ENCODE measurements at places on chromosomes 7 and 10.

DNA sequence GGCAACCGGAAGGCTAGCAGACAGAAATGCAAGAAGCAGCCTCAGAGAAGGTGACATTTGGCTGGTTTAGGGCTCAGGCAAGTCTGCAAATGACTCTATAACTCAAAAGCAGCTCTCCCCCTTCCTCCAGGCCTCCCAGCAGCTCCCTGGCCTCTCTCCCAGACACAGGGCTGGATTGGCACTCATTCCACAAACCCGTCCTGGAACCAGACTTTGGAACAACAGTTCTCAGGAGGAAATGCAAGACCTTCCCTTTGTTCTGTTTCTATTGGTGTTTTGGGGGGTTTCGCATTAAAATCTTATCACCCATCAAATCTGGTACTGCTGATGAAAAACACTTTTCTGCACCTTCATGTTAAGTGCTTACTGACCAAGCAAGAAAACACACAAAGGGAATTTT lies 40.3 kb upstream of the EFCAB10 start:
- no peak for DNase-seq

DNA sequence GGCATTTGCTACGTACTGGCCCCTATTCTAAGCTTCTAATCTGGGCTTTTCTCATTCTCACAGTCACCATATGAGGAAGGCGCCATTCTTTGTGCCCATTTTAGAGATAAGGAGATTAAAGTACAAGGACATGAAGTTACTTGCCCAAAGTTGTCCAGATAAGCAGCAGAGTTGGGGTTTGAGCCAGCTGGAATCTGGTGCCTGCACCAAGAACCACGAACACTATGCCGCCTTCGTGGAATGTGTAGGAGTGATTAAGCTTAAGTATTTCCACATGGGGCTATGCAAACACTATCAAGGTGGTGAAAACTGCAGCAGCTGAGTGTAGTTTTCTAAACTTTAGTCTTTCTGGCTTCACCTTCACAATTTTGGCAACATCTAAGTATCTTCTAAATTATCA lies 342.7 kb upstream of the ETV1 start:
- DNase-seq = no peak

DNA sequence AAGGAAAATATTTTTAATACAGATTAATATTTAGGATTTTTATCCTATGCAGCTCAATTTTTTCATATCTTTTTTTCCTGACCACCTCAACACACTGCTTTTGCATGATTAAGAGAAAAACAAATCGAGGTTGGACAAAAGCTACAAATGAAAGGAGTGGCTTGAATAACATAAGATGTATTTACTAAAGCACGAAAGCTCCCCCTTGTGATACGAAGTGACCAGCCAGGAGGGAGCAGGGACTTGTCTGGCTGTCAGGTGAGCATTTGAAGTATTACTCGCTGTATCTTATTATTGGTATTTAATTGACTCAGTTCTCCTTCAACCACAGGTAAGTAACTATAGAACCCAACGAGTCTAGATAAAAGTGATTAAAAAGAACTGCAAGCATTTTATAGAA lies 265.2 kb upstream of the PHF14 start:
- no peak for DNase-seq

- DNase-seq = no peak
Measured at GRCh38 chr10:32963096-32963495, 5.1 kb upstream of the ITGB1 start.

- no peak for DNase-seq
Measured at GRCh38 chr7:124022551-124022950, 10.3 kb downstream of the TMEM229A start.

DNA sequence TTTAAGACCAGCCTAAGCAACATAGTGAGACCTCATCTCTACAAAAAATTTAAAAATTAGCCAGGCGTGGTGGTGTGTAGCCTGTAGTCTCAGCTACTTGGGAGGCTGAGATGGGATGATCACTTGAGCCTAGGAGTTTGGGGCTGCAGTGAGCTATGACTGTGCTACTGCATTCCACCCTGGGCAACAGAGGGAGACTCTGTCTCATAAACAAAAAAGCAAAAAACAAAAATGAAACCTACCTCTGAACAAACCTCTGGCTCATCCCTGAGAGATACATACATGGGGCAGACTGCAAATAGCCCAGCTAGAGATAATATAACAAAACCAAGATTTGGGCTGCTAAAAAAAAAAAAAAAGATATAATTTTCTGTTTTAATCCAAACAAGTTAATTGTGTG lies 19.5 kb downstream of the C10orf67 start:
- DNase-seq = no peak

GRCh38 chr7:45258533-45259226 lies 101.1 kb downstream of the RAMP3 start:
- no peak for DNase-seq

- DNase-seq = no peak
Measured at GRCh38 chr10:129418496-129419225, 48.4 kb upstream of the MGMT start.

DNA sequence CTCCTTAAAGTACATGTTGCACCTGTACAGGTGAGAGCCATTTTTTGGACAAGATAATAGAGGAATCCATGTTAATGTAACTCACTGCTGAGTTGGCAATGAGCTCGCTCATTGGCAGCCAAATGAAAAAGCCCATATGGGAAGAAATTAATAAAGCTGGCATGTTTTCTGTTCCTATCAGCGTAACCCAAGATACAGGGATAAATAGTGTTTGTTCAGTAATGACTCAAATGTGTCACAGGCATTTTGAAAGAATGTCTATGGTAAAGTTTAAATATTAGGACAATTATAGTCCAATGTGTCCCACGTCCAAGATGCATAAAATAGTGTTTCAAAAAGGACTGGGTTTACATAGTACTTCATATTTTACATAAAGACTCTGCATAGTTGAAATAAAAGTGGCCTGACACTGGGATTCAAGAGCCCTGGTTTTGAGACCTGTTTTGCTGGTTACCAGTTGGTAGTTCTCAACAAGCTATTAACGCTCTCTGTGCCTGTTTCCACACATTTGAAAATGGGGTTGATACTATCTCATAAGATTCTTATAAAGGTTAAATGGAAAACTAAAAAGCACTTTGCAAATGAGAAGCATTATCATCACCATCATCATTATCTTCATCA lies 49.1 kb downstream of the MTURN start:
- DNase-seq = no peak

- DNase-seq = no peak
Measured at GRCh38 chr10:101617102-101617823, 29.1 kb downstream of the DPCD start.

- no peak for DNase-seq
Measured at GRCh38 chr7:132469264-132469663, 107.0 kb downstream of the PLXNA4 start.

GRCh38 chr7:91264924-91265681 lies 870 bp downstream of the FZD1 start:
- no peak for DNase-seq

DNA sequence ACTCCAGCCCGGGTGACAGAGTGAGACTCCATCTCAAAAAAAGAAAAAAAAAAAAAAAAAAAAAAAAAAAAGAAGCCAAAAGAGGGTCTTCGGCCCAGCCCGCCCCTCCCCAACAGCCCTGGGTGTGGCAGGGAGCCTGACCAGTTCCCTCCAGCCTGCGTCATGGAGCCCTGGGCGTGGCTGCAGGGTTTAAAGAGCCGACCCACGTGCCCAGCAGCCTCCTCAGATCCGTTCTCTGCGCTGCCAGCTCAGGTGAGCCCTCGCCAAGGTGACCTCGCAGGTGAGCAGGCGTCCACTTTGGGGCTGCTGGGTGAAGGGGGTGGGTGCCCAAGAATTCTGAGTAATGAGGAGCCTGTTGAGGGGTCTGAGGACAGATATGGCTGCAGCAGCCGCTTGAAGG lies at the start of gene FXYD4:
Gene FXYD4 (plus strand): TSS at position 219 of the 400 bp plus-strand sequence. CDS start 2,111 bp downstream, outside the sequence.
- no peak for DNase-seq

GRCh38 chr10:129280908-129281586 lies 186.0 kb upstream of the MGMT start:
- DNase-seq = no peak

GRCh38 chr7:6542368-6542767 lies 8.9 kb downstream of the GRID2IP start:
- no peak for DNase-seq

GRCh38 chr10:119235356-119235755 lies 28.0 kb downstream of the GRK5 start:
- no peak for DNase-seq

DNA sequence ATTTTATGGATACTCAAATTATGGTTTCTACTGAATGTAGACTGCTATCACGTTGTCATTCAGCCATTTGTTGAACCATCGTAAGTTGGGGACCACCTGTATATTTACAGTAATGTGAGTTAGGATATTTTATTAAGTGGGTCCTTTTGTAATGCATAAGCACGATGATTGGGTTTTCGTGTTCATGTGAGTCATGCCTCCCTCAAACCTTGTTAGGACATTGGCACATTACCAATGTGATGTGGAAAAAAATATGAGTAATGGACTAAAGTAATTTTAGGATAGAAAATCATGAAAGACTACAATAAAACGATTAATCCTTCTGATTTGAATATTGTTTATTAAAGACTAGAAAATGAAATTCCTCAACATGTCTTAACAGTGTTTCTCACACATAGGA lies 8.7 kb downstream of the SMC3 start:
- no peak for DNase-seq

DNA sequence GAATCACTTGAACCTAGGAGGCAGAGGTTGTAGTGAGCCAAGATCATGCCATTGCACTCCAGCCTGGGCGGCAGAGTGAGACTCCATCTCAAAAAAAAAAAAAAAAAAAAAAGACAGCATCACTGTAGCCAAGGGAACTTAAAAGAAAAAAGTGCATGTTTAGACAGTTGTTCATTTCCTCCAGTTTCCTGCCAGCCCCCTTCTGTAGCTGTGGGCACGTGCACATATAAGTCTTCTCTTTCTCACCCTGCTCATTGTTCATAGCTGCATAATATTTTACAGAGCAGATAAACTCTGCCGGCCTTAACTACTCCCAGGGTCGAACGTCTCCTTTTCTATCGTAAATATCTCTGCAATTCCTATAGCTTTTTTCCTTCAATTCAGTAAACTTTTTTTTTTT lies 132.6 kb downstream of the LHPP start:
- DNase-seq = no peak

GRCh38 chr7:4026941-4027486 lies 655.1 kb upstream of the FOXK1 start:
- DNase-seq = no peak

- DNase-seq = no peak
Measured at GRCh38 chr10:95478935-95479334, 82.2 kb downstream of the SORBS1 start.

All from stimulated activated CD4-positive, alpha-beta T cell treated with anti-CD3 and anti-CD28 coated beads, Interleukin-2, amount 100 ng/mL, for 4 hours (primary cell).